ENCODE measurements at places on chromosomes 7 and 10.

DNA sequence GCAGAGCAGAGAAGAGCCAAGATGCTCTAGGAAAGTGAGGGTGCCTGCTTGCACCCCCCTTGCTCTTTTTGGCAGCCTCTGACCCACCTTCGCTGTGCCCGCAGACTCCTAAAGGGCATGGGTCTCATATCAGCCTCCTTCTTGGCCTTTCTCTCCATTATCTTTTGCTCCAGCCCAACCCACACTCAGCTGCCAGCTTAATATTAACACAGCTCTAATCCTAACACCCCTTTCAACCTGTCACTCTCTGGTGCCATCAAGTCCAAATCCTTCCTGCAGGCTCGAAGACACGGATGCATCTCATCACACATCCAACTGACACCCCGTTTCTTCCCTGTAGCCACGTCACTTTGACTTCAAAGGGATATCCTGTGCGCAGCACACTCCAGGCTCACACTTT, 171.6 kb upstream of the AUTS2 start:
- no peak for DNase-seq

DNA sequence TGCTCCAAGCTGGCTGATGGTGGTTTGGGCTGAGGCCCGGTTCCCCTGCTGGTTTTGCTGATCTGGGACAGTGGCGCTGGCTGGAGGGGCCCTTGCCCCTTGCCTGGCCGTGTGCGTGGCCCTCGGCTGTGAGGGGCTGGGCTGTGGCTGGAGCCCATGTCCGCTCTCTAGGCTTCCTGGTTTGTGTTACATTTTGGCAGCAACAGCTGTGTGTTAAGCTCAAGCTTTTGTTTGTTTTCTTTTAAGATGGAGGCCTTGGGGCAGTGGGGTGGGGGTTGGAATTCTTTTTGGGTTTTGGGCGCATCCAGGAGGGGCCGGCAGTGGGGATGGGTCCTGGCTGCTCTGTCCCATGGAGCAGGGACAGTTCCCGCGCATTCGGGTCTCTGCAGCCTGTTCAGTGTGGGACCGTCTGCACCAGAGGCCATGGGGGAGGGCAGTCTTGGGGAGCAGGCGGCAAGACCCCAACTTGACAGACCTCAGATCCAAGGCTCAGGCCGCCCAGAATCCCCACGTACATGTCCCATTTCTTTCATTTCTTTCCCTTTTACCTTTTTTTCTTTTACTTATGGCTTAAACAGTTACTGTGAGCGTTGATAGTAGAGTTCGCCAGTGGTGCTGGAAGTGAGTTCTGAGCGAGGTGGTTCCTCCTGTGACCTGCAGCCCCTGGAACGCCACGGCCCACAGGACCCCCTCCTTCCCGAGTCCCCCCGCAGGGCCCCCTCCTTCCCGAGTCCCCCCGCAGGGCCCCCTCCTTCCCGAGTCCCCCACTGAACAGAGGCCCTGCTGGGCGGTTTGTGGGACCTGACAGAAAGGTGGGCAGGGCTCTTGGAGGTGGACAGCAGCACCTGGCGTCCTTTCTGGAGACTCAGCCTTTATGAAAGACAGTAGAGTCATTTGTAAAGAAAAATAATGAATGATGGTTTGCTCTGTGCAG, 75.3 kb downstream of the INPP5A start:
- DNase-seq = no peak

- DNase-seq = no peak
These were observed 281.6 kb downstream of the AGMO start for GRCh38 chr7:15280078-15280733.

DNA sequence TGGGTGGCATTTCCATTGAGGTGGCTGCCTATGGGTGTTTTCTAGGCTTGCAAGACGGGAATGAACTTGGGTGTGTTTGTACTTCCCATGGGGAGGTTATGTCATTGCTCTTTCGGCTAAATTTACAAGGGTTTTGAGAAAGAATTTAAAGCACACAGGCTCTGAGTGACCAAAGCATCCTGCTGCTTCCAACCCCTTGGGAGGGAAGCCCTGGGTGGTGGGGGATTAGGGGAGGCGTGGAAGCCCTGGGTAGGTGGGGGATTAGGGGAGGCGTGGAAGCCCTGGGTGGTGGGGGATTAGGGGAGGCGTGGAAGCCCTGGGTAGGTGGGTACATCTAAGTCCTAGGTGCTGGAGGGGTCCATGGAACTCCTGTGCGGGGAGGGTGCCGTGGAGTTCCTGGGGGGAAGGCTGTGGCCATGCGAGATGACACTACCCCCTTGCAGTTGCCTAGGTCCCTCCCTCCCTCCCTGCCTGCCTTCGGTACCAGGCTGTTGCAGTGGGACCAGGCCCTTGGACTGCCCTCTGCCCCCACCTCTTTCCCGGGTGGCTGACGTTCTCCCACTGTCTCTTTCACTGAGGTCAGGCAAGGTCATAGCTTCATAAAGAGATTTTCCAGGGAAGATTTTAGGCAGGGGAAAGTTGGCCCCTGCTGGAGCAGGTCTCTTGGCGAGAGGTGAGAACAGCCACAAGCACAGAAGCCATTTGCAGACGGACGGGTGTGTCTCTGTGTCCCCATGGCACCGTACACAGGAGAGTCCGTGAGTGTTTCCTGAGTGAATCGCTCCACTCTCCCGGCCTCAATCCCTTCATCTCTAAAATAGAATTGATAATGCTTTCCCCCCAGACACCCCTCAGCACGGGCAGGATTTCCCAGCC, 19.5 kb downstream of the PRF1 start:
- no peak for DNase-seq

GRCh38 chr10:49778197-49778596, 16.1 kb upstream of the OGDHL start:
- DNase-seq = no peak

GRCh38 chr7:41855798-41856197, 152.9 kb upstream of the INHBA start:
- DNase-seq = no peak

- DNase-seq = no peak
These were observed 822 bp downstream of the ZNF800 start for GRCh38 chr7:127391591-127392181.
